ENCODE measurements at places on chromosomes 2 and 18.
A peak's percentile ranks its signal among the peaks of the same experiment; 100 is the strongest.

GRCh38 chr2:148674063-148675020, 29.8 kb downstream of the EPC2 start:
- peak; percentile 41 for DNase-seq

DNA sequence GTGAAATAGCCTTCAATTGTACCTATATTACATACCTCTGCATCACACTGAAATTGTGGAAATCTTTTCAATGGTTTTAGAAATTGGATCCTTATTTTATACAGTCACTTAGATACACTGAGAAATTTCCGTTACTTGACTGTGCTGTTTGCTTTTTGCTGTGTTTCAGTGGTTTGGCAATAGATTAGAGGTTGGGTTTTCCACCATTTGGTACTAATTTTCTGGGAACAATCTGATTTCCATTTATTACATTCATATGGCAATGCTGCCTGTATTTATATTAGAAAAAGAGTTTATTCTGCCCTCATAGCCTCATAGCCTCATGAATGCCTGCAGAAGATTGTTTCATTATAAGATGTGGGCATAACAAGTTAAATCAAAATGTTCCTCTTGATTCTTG, 285.0 kb downstream of the GULP1 start:
- DNase-seq, result no peak

DNA sequence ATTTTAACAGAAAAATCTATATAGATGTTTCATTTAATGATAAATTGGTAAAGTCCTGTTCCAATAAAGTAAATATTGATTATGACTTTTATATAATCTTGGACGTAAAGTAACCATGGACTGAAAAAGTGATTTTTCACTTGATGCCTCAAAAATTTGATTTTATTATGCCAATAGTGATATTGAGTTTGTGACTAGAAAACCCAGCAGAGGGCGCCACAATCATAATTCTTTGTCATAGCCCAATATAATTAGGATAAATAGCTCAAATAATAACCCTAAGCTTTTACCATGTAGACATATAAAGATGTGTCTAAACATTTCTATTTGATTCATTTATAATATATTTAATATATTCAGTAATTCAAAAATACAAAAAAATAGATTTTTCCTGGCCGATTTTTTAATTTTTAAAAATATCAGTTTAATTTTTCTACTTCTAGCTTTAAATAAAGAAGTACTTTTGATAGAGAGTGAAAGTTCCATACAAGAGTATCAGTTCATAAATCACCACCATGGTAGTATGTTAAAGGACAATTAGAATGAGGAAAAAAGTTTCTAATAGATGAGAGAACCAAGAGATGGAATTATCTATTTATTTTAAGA, 30.7 kb downstream of the CAMKMT start:
- DNase-seq, result peak; percentile 8

GRCh38 chr18:44518091-44518615, 162.5 kb upstream of the SETBP1 start:
- DNase-seq, result no peak

DNA sequence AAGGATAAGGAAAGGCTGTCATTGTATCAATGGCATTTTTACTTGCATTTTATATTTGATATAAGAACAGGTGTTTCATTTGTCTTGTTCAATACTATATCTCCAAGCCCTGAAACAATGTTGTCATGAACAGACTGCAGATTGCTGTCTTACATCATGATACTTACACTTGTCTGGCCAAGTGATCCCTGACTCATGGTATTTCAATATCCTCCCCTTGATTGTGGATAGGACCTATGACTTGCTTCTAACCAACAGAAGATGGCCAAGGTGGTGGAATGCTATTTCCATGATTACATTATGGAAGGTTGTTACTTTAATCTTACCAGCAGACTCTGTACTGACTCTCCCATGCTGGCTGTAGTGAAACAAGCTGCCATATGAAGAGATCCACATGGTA, 471.1 kb downstream of the CCDC85A start:
- DNase-seq, result peak; percentile 63

Data from iris pigment epithelial cell (primary cell).